ENCODE measurements at places on chromosomes 2 and 18.

DNA sequence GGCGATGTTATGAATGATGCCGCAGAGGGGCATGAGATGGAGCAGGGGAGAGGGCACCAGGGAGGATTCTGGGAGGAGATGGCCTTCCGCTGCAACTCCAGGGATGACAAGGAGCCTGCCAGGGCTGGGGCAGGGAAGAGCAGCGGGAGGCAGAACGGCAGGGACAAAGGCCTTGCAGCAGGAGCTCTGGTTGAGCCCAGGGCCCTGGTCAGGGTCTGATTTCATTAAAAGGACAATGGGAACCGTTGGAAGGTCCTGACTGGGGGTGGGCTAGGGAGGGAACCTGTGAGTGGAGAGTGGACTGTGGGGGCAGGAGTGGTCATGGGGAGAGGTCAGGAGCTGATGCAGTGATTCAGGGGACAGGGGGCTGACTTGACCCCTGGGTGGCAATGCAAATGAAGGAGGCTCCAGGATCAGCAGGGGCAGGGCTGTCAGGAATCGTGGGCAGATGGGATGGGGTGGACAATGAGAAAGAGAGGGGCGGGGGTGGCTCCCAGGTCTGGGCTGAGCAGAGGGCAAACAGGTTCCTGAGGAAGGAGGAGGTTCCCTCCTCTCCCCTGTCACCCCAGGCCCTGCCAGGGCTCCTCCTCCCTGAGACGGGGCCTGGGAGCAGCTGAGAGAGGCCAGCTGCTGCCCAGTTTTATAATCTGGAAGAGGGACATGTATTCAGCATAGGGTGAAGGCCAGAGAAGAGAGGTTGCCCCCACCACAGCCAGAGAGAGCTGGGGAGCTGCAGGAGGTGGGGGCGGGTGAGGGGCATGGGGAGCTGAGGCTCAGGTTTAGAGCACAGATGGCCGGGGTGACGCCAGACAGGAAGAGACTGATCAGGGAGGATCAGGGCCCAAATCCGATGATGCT, 7.3 kb upstream of the DUSP2 start:
- no peak for DNase-seq

- no peak for DNase-seq
Measured at GRCh38 chr2:26355038-26355995, 8.7 kb upstream of the ADGRF3 start.

GRCh38 chr2:187617120-187617519, 62.9 kb upstream of the TFPI start:
- no peak for DNase-seq

- no peak for DNase-seq
Measured at GRCh38 chr2:24908461-24908901, 11.6 kb downstream of the ADCY3 start.

DNA sequence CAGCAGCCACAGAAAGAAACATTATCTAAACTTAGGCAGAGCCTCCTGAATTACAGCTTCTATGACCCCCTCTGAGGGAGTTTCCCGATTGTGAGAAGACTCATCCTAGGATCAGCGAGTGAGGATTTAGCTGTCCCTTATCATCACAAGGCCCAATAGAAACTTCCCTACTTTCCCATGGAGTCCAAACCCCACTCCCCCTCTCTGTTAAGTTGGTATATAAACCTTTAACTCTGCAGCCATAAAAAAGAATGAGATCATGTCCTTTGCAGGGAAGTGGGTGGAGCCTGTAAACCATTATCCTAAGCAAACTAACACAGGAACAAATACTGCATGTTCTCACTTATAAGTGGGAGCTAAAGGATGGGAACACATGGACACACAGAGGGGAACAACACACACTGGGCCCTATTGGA, 78.8 kb downstream of the MYL12B start:
- DNase-seq = no peak

GRCh38 chr2:6826081-6826913, 39.4 kb downstream of the CMPK2 start:
- DNase-seq = no peak

GRCh38 chr18:6328621-6329010, 86.1 kb downstream of the L3MBTL4 start:
- DNase-seq = no peak

DNA sequence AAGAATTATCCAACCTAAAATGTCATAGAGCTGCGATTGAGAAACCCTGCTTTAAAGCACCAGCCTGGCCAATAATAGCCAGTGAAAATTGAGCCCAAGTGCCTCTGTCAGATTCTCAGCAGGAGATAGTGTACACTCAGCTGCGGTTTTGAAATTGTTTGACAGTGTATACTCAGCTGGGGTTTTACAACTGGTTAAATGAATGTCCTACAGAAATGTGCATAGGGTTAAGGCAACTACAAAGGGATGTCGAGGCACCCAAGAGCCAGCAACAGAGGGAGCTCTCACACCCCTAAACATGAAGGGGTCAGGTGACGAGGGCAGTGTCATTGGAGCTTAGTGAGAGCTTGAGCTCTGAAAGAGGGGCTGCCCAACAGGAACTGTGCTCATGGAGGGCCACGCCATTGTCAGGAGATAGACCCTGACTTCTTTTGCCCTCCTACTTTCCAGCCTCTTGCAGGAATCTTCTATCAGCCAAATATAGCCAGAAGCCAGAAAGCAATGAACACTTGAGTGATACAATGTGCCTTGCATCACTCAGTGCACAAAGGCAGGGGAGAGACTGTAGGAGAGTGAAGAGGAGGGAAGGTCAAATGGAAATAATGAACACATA, 15.1 kb downstream of the ACTG2 start:
- DNase-seq = no peak

- no peak for DNase-seq
Measured at GRCh38 chr2:30239986-30240752, 8.8 kb downstream of the LBH start.

- no peak for DNase-seq
Measured at GRCh38 chr2:76450024-76450475, 739.3 kb upstream of the GCFC2 start.

GRCh38 chr2:15271941-15272542, 289.1 kb downstream of the NBAS start:
- DNase-seq = no peak

DNA sequence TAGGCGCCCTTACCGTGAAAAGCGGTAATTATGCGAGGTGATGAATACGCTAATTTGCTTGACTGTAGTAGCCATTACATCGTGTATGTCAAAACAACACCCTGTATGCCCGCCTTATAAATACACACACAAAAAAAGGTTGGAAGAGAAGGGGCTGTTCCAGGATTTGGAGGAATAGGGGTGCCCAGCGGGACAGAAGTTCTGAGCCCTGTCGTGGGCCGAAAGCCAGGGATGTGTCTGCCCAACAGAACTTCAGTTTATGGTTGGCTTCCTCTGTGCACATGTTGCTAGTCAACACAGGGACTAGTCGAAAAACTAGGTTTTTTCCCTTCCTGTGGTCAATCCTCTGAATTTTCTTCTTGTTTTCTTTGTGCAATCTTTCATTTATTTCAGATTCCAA, 182.5 kb downstream of the ACKR3 start:
- no peak for DNase-seq

- no peak for DNase-seq
Measured at GRCh38 chr2:63837036-63837594, 4.6 kb upstream of the UGP2 start.

DNA sequence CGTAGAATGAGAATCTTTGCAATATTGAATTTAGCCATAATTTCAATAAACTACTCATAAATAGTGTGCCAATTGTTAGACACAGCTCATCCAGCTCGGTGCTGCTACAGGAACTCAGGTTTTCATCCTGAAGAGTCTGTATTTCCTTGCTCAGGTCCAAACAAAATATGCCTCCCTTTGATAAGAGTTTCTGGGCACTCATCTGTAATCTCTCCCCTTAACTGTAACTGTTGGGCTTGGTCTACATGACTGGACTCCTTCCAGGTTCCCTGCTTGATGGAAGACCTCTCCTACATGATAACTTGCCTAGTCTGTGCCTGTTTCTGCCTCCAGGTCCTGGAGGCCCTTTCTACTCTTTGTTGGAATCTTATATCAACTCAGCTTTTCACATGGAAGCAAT, 57.9 kb downstream of the GCA start:
- DNase-seq = no peak

DNA sequence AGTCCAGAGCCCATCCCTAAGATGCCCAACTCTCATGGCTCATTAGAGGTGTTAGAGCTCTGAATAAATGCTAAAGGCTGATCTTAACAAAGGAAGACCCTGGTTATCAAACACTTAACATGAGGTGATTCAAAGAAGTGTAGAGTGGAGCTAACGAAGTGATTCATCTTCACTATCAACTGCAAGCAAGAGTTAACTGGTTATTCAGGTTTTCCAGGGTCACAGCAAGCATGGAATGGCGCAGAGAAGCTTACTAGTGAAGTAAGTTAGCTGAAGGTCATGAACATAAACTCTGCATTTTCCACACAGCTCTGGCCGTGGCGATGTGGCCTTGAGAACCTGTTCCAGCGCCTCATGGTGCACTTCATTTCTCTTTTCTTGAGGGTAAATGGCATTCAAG, 17.0 kb downstream of the RND3 start:
- DNase-seq = no peak

DNA sequence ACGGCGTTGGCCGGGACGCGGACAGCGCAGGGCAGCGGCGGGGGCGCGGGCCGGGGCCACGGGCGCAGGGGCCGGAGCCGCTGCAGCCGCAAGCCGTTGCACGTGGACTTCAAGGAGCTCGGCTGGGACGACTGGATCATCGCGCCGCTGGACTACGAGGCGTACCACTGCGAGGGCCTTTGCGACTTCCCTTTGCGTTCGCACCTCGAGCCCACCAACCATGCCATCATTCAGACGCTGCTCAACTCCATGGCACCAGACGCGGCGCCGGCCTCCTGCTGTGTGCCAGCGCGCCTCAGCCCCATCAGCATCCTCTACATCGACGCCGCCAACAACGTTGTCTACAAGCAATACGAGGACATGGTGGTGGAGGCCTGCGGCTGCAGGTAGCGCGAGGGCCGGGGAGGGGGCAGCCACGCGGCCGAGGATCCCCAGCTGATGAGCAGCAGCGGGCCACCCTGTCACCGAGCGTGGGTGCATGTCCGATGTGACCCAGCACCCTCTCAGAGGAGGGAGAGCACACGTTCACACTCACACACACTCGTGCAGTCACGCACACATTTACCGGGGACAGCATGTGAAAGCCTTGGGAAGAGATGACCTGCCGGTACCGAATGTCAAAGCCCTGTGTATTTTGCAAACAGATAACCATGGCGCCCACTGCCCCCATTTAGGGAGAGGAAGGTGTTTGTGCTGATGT, 4.2 kb downstream of the GDF7 start:
- no peak for DNase-seq

DNA sequence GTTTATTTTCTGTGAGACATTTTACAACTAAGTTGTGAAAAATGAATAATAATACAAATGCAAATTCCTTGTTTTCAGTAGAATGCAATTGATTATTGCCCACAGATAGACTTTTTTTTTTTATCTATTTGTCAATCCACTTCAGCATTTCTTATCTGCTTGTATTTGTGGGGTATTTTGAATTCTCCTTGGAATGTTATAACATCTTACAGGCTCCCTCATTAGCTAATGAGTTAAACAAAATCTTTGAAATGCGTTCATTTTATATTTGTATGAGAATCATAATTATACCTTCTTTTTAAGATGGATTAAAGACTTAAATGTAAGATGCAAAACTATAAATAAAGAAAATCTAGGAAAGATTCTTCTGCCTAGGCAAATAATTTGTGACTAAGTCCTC, 114.2 kb downstream of the CALCRL start:
- no peak for DNase-seq

DNA sequence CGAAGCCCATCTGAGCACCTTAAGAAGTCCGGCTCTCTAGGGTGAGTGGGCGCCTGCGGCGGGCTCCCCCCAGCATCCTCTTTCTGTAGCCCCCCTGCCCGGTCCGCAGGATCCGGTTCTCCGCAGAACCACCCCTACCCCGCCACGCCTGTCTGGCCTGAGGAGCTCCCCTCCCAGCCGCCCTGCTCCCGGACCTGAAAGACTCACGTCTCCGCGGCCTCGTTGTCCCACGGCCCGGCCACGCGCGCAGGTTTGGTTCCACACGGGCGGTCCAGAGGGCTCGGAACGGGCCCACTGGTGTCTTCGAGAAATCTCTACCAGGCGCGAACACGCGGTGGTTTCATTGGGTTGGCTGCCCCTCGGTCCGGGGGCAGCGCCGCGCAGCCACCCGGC, 237 bp downstream of the SLC39A6 start:
- no peak for DNase-seq

- no peak for DNase-seq
Measured at GRCh38 chr18:2083691-2084090, 487.6 kb downstream of the METTL4 start.

GRCh38 chr18:40670668-40671375, 1284.2 kb upstream of the PIK3C3 start:
- no peak for DNase-seq

DNA sequence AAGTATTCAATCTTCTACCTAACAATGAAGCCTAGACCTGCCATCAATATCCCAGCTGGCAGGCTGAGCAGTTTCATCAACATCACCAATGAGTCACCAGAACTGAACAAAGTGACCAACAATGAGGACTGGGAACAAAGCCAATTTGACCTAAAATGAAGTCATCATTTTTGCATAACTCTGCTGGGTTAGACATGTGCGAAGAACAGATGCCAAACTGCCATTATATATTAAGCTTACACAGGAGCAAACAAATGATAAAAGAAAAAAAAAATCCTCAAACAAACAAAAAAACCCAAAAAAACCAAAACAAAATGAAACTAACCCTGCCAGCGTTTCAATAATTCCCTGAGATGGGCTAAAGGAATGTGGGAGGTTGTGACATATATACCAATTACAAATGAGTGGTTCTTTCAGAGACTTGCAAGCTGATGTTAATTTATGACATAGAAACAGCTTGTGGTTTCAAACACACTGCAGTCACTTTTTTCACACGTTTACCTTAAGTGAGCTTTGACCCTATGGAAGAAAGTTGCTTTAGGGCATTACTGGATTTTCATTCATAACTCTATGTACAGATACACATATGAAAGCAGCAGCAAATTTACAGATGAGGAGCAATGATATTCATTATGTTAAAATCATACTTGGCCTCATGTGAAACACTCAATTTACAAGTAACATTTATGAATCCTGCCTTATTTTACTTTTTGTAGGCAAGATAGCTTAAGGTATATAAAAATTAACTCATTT, 56.9 kb upstream of the CCDC141 start:
- no peak for DNase-seq

All from cortex of kidney (tissue), 1 donor.